Uterus (tissue), 4 donors: ENCODE measurements at places on chromosomes 4 and X. TPM values are rescaled to one million over a fixed set of nuclear protein-coding genes. Genes with fewer than 3 reads are reported as not detected.

DNA sequence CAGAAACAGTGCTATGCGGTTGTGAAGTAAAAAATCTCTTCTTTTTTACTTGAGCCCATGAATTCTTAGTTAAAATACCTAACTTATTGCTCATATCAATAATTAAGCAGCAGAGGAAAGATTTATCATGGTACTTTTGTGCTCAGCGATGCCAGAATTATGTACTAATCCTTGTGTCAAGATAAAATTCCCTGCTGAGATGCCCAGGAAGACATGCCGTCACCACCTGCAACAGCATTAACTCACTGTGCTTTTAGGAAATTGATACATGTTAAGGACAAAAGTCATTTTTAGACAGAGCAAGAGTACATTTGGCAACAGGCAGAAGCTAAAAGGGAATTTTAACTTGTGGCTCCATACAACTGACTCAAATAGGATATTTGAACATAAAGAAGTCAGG, 138.9 kb downstream of the NPNT start:
- no peak overlapping the region for H3K27ac ChIP-seq
- no peaks in the 10 kb centered on the region for H3K36me3 ChIP-seq
- H3K4me1 ChIP-seq: no peaks in the 10 kb centered on the region
- no peak for DNase-seq
- H3K27me3 ChIP-seq: no peaks in the 10 kb centered on the region

- no peak for DNase-seq
- no peak overlapping the region for H3K27ac ChIP-seq
- no peaks in the 10 kb centered on the region for H3K36me3 ChIP-seq
Measured at GRCh38 chr4:28469387-28469786, 1608.7 kb downstream of the STIM2 start.

GRCh38 chrX:23902419-23902818, 5.3 kb downstream of the APOO start:
- H3K36me3 ChIP-seq: no peaks in the 10 kb centered on the region
- H3K4me1 ChIP-seq: no peaks in the 10 kb centered on the region
- no peak for DNase-seq
- no peak overlapping the region for H3K4me3 ChIP-seq
- no peaks in the 10 kb centered on the region for H3K27me3 ChIP-seq
- peak overlapping the region; percentile 54 for H3K27ac ChIP-seq

- H3K4me1 ChIP-seq: no peaks in the 10 kb centered on the region
- H3K36me3 ChIP-seq: no peaks in the 10 kb centered on the region
- H3K27me3 ChIP-seq: no peaks in the 10 kb centered on the region
- no peak overlapping the region for H3K4me3 ChIP-seq
- no peak overlapping the region for H3K27ac ChIP-seq
- no peak for DNase-seq
Measured at GRCh38 chr4:182310962-182311361, 67.8 kb downstream of the TENM3 start.

- no peaks in the 10 kb centered on the region for H3K4me1 ChIP-seq
- H3K27me3 ChIP-seq: no peaks in the 10 kb centered on the region
- H3K4me3 ChIP-seq: no peak overlapping the region
- no peak overlapping the region for H3K27ac ChIP-seq
- H3K36me3 ChIP-seq: no peaks in the 10 kb centered on the region
Measured at GRCh38 chrX:74579597-74580198, 34.7 kb downstream of the RLIM start.

- no peaks in the 10 kb centered on the region for H3K27me3 ChIP-seq
- H3K4me3 ChIP-seq: no peak overlapping the region
Measured at GRCh38 chr4:126604268-126604867, 1028.4 kb upstream of the INTU start.

DNA sequence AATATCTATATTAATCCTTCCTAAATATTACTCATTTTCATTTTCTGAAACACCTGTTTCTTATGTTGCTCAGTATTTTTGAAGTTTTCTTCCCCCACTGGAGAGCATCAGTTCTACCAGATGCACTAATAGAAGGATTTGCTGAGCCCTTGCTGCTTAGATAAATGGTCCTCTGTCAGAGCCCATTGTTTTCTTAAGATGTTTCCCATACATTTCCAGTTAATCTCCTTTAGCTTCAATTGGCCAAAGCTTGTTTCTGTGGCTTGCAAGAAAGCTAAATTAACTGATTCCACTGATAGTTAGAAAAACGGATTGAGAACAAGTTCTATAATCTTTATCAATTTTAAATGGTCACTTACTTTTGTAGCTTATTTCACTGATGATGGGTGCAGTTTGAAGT, 1425.5 kb downstream of the PCDH18 start:
- H3K36me3 ChIP-seq: no peaks in the 10 kb centered on the region
- no peaks in the 10 kb centered on the region for H3K27me3 ChIP-seq
- DNase-seq: no peak
- no peaks in the 10 kb centered on the region for H3K4me1 ChIP-seq
- H3K27ac ChIP-seq: no peak overlapping the region
- no peak overlapping the region for H3K4me3 ChIP-seq

GRCh38 chrX:25144043-25144940, 128.5 kb upstream of the ARX start:
- H3K27ac ChIP-seq: no peak overlapping the region
- H3K4me3 ChIP-seq: no peak overlapping the region
- peak; percentile 35 for DNase-seq
- H3K27me3 ChIP-seq: peaks cover 7% of the 10 kb centered on the region
- no peaks in the 10 kb centered on the region for H3K4me1 ChIP-seq
- H3K36me3 ChIP-seq: no peaks in the 10 kb centered on the region

- no peak for DNase-seq
- no peak overlapping the region for H3K4me3 ChIP-seq
- no peak overlapping the region for H3K27ac ChIP-seq
- H3K36me3 ChIP-seq: no peaks in the 10 kb centered on the region
Measured at GRCh38 chrX:133838761-133839676, 146.4 kb downstream of the GPC3 start.

DNA sequence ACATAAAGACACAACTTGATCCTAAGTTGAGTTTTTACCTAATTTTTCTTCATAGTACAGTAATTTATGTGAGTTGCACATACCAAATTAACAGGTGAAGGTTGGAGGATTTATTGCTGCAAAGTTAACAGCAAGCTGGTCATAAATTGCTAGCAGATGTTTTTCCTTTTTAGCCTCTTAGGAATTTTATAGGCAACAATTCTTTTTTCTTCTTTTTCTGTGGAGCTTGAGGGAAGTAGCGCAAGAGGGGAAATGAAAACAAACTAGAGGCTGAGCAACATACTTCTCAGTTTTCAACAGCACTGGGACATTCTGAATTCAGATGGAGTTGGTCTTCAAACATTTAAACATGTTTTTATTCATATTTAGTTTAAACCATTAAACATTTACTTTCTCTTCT, 63.7 kb upstream of the TLR2 start:
- no peaks in the 10 kb centered on the region for H3K36me3 ChIP-seq
- H3K4me1 ChIP-seq: no peaks in the 10 kb centered on the region
- H3K4me3 ChIP-seq: no peak overlapping the region
- DNase-seq: no peak
- H3K27me3 ChIP-seq: no peaks in the 10 kb centered on the region

DNA sequence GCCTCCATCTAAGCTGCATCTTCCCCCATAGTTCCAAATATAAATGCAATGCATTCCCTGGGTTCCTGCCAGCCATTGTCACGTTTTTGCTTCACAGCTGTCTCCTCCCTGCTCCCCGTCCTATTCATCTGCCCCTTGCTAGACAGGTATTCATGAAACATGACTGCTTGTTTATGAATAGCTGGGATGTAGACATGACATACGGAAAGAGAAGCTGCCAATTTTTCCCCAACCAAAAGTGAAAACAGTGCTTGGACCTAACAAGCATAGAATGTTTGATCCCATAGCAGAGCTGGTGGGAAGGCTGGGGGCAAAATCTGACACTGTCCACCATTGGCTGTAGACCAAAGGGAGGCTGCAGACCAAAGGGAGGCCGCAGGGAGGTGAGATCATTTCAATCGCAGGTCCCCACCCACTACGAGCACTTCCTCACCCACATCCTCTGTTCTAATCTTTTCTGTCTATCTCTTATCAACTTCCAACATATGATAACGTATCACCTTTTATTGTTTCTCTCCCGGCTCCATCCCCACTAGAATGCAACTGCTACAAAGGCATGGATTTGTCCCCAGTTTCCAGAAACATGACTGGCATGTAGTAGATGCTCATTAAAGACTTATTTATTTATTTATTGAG, 8.5 kb upstream of the GYG2 start:
- no peaks in the 10 kb centered on the region for H3K27me3 ChIP-seq
- H3K27ac ChIP-seq: no peak overlapping the region
- H3K36me3 ChIP-seq: no peaks in the 10 kb centered on the region
- H3K4me3 ChIP-seq: no peak overlapping the region
- H3K4me1 ChIP-seq: no peaks in the 10 kb centered on the region

- no peak overlapping the region for H3K4me3 ChIP-seq
- no peaks in the 10 kb centered on the region for H3K27me3 ChIP-seq
- H3K36me3 ChIP-seq: no peaks in the 10 kb centered on the region
- H3K4me1 ChIP-seq: no peaks in the 10 kb centered on the region
Measured at GRCh38 chr4:125725957-125726525, 411.3 kb downstream of the FAT4 start.

DNA sequence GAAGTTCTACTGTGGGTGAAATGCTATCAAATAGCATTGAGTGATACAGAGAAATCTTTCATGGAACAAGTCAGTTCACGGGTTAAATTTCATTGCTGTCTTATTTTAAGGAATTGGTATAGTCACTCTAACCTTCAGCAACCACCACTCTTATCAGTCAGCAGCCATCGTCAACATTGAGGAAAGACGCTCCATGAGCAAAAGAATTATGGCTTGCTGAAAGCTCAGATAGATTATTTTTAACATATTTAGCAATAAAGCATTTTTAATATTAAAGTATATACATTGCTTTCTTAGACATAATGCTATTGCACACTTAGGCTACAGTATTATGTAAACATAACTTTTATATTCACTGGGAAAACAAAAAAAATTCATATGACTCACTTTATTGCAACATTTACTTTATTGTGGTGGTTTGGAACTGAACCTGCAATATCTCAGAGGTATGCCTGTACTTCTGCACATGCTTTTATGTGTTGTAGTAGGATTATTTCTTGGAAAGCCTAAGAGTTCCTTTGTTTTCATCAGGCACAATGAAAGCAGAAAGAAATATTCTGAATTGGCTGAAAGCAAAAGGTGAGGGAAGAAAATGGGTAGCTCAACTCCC, 586.7 kb downstream of the GBA3 start:
- no peak for DNase-seq
- H3K27me3 ChIP-seq: no peaks in the 10 kb centered on the region
- no peaks in the 10 kb centered on the region for H3K36me3 ChIP-seq
- H3K4me1 ChIP-seq: no peaks in the 10 kb centered on the region
- no peak overlapping the region for H3K4me3 ChIP-seq

GRCh38 chr4:4271912-4272311, 18.0 kb downstream of the LYAR start:
- no peak overlapping the region for H3K27ac ChIP-seq
- H3K4me3 ChIP-seq: no peak overlapping the region
- no peaks in the 10 kb centered on the region for H3K36me3 ChIP-seq
- DNase-seq: no peak
- no peaks in the 10 kb centered on the region for H3K27me3 ChIP-seq

- H3K27me3 ChIP-seq: no peaks in the 10 kb centered on the region
- no peak overlapping the region for H3K4me3 ChIP-seq
- H3K36me3 ChIP-seq: no peaks in the 10 kb centered on the region
Measured at GRCh38 chr4:155757745-155758265, 1.0 kb upstream of the GUCY1B1 start.

- no peak overlapping the region for H3K4me3 ChIP-seq
- no peaks in the 10 kb centered on the region for H3K4me1 ChIP-seq
- H3K36me3 ChIP-seq: no peaks in the 10 kb centered on the region
Measured at GRCh38 chr4:128305942-128306341, 18.3 kb upstream of the PGRMC2 start.

GRCh38 chr4:55321707-55322264, 24.3 kb upstream of the SRD5A3 start:
- peak; percentile 93 for DNase-seq
- H3K36me3 ChIP-seq: no peaks in the 10 kb centered on the region
- H3K4me1 ChIP-seq: no peaks in the 10 kb centered on the region
- H3K27ac ChIP-seq: no peak overlapping the region
- H3K27me3 ChIP-seq: no peaks in the 10 kb centered on the region

GRCh38 chr4:97530676-97531075, 612.6 kb downstream of the STPG2 start:
- no peaks in the 10 kb centered on the region for H3K36me3 ChIP-seq
- no peaks in the 10 kb centered on the region for H3K4me1 ChIP-seq
- no peaks in the 10 kb centered on the region for H3K27me3 ChIP-seq

DNA sequence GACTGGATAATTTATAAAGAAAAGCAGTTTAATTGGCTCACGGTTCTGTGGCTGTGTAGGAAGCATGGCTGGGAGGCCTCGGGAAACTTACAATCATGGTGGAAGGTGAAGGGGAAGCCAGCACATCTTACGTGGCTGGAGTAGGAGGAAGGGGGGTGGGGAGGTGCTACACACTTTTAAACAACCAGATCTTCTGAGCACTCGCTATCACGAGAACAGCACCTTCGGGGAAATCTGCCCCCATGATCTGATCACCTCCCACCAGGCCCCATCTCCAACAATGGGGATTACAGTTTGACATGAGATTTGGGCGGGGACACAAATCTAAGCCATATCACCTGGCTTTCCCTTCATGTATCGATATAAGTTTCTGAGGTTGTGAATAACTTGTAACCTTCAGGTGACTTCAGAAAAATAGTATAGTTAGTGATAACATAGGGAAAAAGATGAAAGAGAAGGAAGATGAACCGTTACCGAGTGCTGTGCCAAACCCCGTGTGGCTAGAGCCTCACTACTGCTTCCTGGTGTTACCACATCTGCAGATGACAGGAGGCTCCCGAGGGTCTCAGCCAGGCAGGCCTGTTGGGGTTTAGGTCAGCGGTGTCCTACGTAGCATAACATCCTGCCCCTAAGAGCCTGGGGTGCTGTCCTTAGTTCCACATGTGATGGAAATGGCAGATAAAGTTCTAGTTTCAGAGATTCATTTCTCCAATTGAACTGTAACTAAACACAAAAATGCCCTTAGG, 103.5 kb downstream of the TNIP2 start:
- no peak overlapping the region for H3K4me3 ChIP-seq
- no peak for DNase-seq
- no peaks in the 10 kb centered on the region for H3K27me3 ChIP-seq
- no peaks in the 10 kb centered on the region for H3K36me3 ChIP-seq

DNA sequence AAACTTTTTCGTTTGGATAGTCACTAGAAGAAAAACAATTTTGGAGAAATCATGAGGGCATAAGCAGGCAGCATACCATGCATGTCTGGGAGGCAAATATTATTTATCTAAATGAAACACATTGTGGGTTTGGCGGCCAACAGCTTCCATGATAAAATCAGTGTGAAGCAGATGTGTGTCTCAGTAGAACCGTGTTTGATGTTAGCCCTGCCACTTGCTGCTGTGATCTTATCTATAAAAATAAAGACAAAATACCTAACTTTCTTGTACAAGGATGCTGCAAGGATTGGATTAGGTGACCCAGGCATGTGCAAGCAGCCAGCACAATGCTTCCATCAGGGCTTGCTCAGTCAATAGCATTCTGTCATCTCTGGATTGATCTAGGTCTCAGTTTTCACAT, 341.4 kb downstream of the PACRGL start:
- H3K27ac ChIP-seq: no peak overlapping the region
- DNase-seq: no peak
- H3K4me1 ChIP-seq: no peaks in the 10 kb centered on the region
- no peak overlapping the region for H3K4me3 ChIP-seq
- no peaks in the 10 kb centered on the region for H3K36me3 ChIP-seq

GRCh38 chr4:110489901-110490508, 14.1 kb downstream of the ENPEP start:
- peak overlapping the region; percentile 86 for H3K27ac ChIP-seq
- no peak for DNase-seq
- H3K4me3 ChIP-seq: no peak overlapping the region
- no peaks in the 10 kb centered on the region for H3K27me3 ChIP-seq

MBNL3 gene
- total RNA-seq: 90.2 TPM

CABS1 gene
- 0.28 TPM for total RNA-seq

P2RY4 gene
- 0.64 TPM for total RNA-seq

NEUROG2 gene
- total RNA-seq: not detected

MAB21L2 gene
- not detected for total RNA-seq
